Astrocyte of the cerebellum (primary cell): ENCODE measurements at places on chromosomes 7 and 10.

DNA sequence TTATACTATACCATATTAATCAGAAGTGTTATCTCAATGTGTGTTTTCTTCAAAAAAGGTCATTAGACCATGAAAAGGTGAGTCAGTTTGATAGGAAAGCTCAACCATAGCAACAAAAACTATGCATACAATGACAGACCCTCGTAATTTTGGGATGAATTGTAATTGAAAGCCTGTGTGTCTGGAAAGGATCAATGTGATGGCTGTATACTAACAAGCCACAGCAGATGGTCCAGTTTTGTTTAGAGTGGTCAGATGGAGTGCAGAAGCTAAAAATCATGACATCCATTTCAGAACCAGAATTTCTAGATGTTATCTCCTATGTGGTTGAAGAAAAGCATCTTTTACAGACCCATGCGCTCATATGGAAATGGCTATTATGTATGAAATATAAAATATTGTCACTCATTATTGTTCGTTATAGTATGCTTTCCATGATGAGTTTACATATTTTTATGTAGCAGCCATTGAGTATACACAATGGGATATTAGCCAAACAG is 88.3 kb upstream of the CNTNAP2 start:
- no peak for DNase-seq

- no peak for DNase-seq
These were observed 152.2 kb upstream of the TCF7L2 start for GRCh38 chr10:112797855-112798254.

GRCh38 chr10:19142967-19143366 is 94.4 kb downstream of the MALRD1 start:
- DNase-seq, result no peak

DNA sequence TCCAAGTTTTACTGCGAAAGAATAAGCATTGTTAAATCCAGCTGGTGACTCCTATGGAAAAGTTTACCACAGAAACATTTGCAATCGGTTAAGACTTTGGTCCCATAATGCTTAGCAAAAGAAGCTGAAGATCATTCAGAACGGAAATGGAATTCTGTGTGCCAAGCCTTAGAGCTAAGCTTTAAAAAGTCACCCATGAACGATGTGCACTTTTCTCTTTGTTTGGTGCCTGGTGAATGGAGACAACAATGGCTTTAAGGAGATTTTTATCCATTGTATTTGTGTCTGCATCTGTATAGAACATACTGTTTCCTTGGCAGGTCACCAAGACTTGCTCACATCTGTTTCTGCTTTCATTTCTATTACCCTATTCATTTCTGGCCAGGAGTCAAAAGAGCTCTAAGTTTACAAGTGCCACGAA is 26.3 kb upstream of the COL1A2 start:
- DNase-seq, result peak; percentile 88

GRCh38 chr7:76428149-76428823 is 3.5 kb downstream of the ZP3 start:
- DNase-seq, result no peak

- no peak for DNase-seq
These were observed 216.3 kb upstream of the NRP1 start for GRCh38 chr10:33550811-33551210.

- no peak for DNase-seq
These were observed 64.1 kb downstream of the PIK3AP1 start for GRCh38 chr10:96656198-96656577.

GRCh38 chr10:3874990-3875841 is 90.2 kb upstream of the KLF6 start:
- no peak for DNase-seq

DNA sequence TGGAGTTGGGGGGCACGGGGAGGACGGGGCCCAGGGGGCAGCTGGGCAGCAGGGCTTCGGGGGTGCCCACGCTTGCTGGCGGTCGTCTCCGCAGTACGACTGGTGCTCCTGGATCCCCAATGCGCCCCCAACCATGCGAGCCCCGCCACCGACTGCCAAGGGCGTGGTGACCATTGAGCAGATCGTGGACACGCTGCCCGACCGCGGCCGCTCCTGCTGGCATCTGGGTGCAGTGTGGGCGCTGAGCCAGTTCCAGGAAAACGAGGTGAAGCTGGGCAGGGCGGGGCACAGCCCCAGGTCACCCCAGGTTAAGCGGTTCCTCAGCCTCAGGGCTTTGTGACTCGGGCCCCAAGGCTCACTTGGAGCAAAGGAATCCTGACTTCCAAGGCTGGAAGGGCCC is 70.0 kb downstream of the ALOX5 start:
- DNase-seq, result no peak

GRCh38 chr10:12358863-12359564 is 9.7 kb downstream of the CAMK1D start:
- no peak for DNase-seq

DNA sequence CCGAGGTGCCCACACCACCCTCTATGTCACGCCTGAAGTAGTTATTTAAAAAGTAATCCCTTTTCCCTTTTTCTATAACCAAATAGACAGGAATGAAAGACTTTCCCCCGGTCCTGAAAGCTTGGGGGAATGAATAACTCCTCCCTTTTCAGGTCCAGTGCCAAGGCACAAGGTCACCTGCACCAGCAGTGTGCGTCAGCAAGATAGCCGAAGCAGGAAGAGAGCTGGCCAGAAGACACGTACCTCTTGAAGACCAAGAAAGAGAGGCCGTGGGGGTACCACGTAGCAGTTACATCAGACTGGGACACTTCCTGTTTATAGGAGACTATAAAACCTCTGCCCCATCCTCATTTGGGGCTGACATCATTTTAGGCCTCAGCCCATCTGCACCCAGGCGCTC is 10.7 kb upstream of the AKR1B1 start:
- no peak for DNase-seq

DNA sequence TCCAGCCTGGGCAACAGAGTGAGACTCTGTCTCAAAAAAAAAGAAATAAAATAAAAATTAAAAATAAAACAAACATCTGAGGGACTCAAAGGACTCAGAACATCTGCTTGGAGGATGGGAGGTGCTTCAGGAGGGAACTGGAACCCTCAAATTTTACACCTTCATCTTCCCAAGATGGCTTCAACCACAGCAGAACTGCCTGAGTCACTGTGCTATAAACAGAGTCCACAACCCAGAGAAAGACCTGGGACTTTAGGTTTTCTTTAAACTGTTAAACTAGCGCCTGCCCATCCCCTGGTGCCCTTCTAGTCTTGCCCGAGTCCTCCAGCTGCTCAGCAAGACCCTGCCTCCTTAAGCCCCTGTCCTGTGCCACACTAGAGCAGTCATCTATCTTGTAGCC is 40.8 kb downstream of the RGS10 start:
- no peak for DNase-seq

DNA sequence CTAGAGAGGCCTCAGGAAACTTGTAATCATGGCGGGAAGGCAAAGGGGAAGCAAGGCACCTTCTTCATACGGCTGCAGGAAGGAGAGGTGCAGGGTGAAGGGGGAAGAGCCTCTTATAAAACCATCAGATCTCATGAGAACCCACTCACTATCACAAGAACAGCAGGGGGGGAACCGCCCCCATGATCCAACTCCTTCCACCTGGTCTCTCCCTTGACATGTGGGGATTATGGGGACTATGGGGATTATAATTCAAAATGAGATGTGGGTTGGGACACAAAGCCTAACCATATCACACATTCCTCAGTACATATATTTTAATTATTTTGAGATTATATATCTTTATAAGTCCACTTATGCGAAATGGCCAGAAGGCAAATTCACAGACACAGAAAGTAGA is 8.9 kb downstream of the HK1 start:
- no peak for DNase-seq

- DNase-seq, result no peak
These were observed 230.5 kb downstream of the TCF7L2 start for GRCh38 chr10:113180401-113181154.

DNA sequence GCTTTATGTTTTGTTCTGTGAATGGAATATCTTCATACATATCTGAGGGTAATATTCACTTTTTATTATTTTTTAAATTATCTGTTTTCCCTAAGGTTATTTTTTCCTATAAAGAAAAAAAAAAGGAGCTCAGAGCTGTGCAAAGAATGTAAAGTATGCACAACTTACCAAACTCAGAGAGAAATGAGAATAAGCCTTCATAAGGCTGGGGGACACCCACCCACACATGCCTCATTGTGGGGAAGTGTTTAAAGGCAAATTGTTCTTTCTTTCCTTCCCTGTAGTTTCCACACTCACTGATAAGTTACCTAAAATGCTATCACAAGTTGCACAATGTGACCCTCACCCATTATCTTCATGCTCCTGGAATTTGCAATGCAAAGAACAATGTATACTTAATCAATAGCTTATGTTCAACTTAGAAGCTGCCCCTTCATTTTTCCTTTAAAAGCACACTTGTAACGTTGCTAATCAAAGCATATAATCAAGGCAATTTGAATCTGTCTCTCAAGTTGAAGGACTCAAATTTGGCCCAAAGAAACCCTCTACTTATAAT is 108.1 kb downstream of the GNAT3 start:
- DNase-seq, result no peak

- no peak for DNase-seq
These were observed 39.4 kb upstream of the AGK start for GRCh38 chr7:141511676-141512396.

GRCh38 chr10:122849900-122850605 is 4.4 kb upstream of the CUZD1 start:
- no peak for DNase-seq
